ENCODE measurements at places on chromosomes 2 and 18.
A peak's percentile ranks its signal among the peaks of the same experiment; 100 is the strongest.

GRCh38 chr18:24014986-24015638 lies 558 bp downstream of the TTC39C start:
- peak; percentile 31 for DNase-seq

GRCh38 chr2:158270536-158270935 lies 168.9 kb downstream of the UPP2 start:
- no peak for DNase-seq

GRCh38 chr2:143477714-143478443 lies 348.7 kb downstream of the ARHGAP15 start:
- no peak for DNase-seq

DNA sequence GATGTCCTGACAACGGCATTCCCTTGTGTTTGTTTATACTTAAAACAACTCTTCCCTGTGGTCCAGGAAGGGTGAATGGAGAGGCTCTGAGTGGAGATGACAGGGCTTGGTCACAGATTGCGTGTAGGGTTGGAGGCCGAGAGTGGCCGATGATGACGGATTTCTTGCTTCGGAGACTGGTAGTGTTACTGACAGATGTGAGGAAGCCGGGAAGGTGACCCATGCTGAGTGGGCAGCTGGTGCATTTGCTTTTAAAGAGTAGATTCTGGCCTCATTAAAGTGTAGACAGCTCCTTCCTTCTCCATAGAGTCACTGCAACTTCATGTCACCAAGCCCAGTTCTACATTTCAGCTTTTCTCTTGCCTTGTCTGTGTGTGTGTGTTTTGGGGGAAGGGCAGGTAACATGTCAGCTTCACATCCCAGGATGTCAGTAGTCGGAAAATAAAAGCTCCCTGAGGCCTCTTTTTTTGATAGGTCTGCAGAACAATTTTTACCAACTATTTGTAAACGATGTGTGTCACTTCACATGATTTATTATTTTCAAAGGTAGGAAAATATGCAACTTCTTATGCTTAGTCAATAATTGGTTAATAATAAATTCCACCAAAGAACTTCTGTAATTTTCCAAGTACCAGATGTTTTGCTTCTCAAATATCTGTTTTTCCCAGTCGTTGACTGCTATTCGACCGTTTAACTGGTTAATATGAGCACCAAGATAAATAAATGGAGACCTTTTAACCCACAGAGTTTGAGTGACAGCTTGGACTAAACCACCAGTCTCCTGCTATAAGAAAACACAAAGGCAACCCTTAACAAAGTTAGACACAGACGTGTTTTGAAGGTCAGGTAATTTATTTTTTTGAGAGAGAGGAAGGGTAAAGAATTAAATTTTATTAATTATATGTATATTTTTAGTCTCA lies 436.9 kb downstream of the SLC4A3 start:
- no peak for DNase-seq

DNA sequence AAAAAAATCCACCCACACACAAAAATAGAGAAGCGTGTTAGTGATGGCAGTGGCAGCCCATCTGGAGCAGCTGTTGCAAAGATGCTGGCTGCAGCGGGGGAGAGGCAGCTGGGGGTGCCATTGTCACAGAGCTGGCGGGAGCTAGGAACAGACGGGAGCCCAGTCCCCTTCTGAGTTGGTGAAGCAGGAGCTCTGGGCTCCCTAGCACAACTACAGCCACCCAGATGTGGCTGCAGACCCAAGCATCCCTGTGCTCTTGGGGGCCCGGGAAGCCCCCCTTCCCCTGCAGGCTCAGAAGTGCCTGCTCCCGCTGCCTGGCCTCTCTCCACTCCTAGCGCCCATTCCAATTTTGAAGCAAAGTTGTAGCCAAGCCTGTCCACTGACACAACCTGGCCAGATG lies 366.6 kb upstream of the MC4R start:
- no peak for DNase-seq
